Kasumi-1 (cell line): ENCODE measurements at places on chromosomes 5 and 9.
A peak's percentile ranks its signal among the peaks of the same experiment; 100 is the strongest.

DNA sequence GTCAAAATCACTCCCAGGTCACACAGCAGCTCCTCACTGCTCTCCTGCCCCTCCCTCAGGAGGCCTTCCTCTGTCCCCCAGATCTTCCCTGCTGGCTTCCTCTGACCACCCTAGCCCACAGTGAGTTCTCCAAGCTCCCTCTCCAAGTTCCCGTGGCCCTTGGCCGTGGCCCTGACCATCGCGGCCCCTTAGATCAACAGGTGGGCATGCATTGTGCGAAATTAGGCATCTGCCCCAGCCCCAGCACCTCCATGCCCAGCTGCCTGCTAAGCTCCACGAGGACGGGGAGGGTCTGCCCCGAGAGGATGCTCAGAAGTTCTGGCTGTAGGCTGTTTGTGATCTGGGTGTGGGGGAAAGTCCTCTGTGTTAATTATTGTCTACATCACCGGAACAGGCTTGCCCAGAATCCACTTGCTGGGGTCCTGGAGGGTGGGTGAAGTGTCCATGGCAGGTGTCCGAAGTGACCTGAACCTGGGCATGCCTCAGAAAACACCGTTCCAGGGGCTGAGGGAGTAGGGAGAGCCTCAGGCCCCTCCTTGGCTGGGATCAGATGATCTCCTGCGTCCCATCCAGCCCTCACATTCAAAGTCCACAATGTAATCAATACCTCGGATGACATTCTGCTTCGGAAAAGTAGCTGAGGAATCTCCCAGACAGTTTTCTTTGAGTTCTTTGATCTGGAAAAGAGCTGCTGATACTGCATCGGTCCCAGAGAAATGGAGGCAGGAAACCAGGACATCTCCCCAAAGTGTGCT lies 194.8 kb downstream of the PAX5 start:
- no peak for DNase-seq

- no peak for DNase-seq
These were observed 158.7 kb downstream of the DRD1 start for GRCh38 chr5:175285261-175285660.

- DNase-seq, result no peak
These were observed 14.4 kb upstream of the PLEKHG4B start for GRCh38 chr5:77546-77945.

- DNase-seq, result no peak
These were observed 68.3 kb upstream of the SLC44A1 start for GRCh38 chr9:105176194-105176593.

- no peak for DNase-seq
These were observed 138.5 kb downstream of the SLIT3 start for GRCh38 chr5:169162407-169162806.

DNA sequence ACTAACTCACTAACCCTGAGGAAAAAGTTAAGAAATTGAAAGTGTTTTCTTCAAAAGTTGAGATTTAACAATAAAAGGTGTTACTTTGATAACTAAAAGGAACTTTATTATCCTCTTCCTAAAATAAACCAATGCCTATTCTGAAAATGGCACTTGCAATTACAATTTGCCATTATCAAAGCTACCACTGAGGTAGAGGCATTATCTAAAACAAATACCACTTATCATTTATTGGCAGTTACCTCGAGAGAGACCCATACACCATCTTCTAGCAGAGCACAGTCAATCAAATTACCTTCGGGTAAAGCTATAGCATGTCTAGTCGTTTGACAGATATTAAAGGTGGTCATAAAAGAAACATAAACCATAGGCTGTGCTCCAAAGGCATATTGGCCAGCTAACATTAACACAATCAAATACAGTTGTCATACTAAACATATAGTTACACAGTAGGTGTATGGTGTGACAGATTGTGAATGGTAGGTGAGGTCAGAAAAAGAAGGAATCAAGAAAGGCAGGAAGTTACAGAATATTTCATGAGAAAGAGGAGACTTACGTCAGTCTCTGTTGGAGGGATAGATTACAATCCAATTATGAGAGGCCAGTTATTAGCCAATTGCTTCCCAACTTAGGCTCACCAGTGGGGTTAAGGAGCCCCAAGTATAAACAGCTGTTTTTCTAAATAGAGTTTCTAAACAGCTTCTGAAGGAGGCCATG lies 56.3 kb downstream of the VCAN start:
- DNase-seq, result no peak

GRCh38 chr5:87400305-87400899 lies 12.3 kb downstream of the CCNH start:
- DNase-seq, result peak; percentile 71

DNA sequence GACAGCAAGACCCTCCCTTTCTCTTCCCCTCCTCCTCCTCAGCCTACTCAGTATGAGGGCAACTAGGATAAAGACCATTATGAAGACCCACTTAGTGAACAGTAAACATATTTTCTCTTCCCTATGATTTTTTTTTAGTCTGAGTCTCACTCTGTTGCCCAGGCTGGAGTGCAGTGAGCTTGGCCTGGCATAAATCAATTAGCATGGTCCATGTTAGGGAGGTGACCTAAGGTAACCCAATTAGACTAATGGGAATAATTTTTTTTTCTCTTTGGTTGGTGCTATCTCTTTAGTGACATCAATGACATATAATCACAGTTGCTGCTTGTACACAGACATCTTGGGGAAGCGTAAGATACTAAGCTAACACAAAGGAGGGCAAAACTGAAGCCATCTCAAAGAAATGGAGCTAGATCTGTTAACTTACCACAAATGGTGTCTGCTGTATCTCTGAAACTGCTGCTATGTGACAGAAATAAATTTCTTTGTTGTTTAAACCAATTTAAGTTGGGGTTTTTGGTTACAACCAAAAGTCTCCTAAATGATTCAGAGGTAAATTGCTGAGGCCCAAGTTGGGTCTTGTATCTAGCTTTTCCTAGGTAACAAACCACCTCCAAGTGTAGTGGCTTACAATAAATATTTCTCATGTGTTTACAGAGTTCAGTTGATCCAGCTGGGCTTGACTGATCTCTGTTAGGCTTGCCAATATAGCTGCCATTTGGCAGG lies 13.3 kb downstream of the PKD2L2 start:
- DNase-seq, result no peak

GRCh38 chr5:146877783-146878475 lies 628 bp downstream of the PPP2R2B start:
- DNase-seq, result no peak

- no peak for DNase-seq
These were observed 56.6 kb downstream of the ZNF510 start for GRCh38 chr9:96721303-96721702.

GRCh38 chr9:28927691-28928090 lies 1354.4 kb upstream of the C9orf72 start:
- DNase-seq, result no peak

DNA sequence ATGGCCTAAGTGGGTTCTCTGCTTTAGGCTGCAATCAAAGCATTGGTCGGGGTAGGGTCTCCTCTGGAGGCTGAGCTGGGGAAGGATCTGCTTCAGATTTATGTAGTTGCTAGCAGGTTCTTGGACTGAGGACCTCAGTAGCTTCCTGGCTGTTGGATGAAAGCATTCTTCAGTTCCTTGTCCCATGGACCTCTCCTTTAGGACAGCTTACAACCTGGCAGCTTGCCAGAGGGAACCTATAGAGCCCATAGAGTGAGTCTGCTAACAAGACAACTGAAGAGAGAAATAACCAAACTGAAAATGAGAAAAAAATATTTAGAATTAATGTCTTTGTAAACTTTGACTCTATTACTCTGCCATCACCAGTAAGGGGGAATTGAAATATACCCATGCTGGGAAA lies 12.4 kb downstream of the MRPS30 start:
- no peak for DNase-seq

GRCh38 chr5:89450149-89450538 lies 567.2 kb upstream of the MEF2C start:
- DNase-seq, result no peak

- DNase-seq, result no peak
These were observed 15.0 kb downstream of the GALNT10 start for GRCh38 chr5:154205441-154206117.

GRCh38 chr9:125911861-125912644 lies 164.9 kb downstream of the PBX3 start:
- no peak for DNase-seq

DNA sequence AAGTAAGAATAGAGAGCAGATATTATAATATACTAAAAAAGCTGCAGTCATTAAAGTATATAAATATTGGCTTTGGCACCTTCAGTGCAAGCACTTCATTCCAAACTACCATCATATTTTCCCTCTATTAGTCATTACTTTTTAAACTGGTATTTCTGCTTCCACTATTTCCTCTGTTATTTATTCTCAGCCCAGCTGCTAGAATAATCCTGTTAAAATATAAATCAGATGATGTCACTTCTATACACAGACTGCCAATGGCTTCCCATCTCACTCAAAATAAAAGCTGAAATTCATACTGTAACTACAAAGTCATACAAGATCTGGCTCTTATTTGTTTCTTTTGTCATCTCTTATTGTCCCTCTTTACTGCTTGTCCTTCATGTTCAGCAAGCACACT lies 432.9 kb downstream of the TLE4 start:
- no peak for DNase-seq

DNA sequence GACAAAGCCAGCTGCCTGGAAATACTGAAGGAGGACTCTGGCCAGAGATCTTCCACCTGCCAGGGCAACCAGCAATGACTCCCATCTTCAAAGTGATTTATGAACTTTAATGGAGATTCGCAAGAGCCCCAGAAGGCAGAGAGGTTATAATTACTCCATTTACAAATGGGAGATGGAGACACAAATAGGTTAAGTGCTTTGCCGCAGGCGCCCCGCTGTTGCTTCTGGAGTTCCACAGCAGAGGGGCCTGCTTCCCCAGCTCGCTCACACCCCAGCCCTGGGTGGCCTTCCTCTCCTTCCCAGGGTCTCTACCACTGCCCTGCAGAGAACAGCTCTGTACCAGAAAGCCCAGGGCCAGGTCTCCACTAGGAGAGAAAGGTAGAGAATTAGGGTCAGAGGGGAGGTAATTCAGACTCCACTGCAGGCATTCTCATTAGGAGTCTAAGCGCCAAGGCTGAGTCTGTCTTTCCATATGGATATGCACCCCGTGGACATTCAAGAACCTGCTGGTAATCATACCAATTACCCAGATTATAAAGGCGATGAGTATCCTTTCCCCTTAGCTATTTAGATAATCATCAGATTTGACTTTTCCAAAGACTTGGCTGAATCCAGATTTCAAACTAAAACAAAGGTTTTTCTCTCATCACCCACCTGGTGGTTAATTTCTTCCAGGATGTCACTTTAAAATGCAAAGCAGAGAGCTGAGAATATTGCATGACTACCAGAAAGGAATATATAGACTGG lies 157.6 kb upstream of the TUT7 start:
- DNase-seq, result no peak

- no peak for DNase-seq
These were observed 94.5 kb downstream of the GRIA1 start for GRCh38 chr5:153584960-153585359.

DNA sequence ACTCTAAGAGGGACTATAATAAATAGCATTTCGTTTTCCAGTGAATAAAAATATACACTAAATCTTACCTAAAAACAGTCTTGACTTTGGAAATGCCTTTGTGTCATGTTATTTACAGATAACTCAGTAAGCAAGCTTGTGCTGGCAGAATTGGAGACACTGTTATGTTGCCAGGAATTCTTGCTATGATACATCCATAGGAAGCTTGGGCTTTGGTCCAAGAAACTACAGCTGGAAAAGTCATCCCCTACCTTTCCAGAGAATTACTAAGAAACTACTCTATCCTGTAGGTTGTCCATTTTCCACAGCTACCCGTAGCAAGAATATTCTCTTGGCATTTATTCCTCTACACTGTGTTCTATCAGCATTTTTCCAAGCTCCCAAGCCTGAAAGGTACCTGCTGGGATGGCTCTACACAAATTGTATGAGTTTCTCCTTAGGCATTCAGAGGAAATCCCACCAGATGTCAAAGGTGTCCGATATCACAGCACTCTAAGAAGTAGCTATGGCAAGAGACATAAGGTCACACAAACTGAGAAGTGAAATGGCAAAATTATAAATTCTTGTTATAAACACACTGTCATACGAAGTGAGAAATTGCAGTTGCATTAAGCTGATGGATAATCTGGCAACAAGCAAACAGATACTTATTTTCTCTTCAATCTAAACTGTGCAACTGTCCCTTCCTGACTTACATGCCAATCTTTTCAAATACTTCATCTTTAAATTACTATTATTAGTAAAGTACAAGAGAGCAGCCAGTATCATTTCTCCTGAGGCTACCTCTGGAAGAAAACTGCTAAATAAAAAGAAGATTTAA lies 68.5 kb downstream of the MCTP1 start:
- DNase-seq, result no peak
